ENCODE measurements at places on chromosomes 6 and 20. TPM values are rescaled to one million over a fixed set of nuclear protein-coding genes. Genes with fewer than 3 reads are reported as not detected.

The AVP gene
- total RNA-seq, result not detected

The LRFN2 gene
- total RNA-seq, result not detected

The ADGB gene
- total RNA-seq, result not detected

The PACSIN1 gene
- total RNA-seq, result 4.5 TPM

The RFX6 gene
- total RNA-seq, result not detected
